Osteocyte (in vitro differentiated cells): ENCODE measurements at places on chromosomes 11 and 22. TPM values are rescaled to one million over a fixed set of nuclear protein-coding genes. Genes with fewer than 3 reads are reported as not detected.
A peak's percentile ranks its signal among the peaks of the same experiment; 100 is the strongest.

DNA sequence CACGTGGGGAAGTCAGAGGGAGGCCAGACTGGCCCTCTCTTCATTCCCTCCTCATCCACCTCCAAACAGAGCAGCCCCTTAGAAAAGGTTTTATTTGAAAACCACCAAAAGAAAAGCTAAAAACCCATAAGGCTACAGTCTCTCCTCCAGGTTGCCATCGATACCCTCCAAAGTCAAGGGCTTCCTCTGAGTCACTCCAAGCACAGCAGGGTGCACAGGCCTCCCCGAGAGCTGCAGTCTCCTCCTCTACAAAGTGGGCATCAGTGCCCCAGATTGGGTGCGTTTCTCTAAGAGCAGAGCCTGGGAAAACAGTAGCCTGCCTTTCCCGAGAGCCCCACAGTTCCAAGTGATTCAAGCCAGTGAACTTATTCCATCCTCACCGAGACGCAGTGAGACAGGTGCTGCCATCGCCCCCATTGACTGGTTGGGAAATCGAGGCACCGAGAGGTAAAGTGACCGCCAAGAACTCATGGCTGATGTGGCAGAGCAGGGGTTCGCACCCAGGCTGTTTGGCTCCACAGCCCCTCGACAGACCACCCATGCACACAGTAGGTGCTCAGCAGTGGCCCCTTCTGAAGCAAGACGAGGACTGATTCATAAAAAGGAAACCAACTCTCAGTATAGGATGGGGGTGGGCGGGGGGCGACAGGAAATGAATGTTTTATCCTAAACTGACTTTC, 91.7 kb upstream of the SHISAL1 start:
- H3K36me3 ChIP-seq, result no peaks in the 10 kb centered on the region
- no peak overlapping the region for H3K27ac ChIP-seq
- H3K4me1 ChIP-seq, result peaks cover 9% of the 10 kb centered on the region

GRCh38 chr11:35012467-35013191, 96.2 kb downstream of the PDHX start:
- no peak for DNase-seq
- H3K4me3 ChIP-seq, result no peak overlapping the region
- H3K27me3 ChIP-seq, result no peaks in the 10 kb centered on the region

DNA sequence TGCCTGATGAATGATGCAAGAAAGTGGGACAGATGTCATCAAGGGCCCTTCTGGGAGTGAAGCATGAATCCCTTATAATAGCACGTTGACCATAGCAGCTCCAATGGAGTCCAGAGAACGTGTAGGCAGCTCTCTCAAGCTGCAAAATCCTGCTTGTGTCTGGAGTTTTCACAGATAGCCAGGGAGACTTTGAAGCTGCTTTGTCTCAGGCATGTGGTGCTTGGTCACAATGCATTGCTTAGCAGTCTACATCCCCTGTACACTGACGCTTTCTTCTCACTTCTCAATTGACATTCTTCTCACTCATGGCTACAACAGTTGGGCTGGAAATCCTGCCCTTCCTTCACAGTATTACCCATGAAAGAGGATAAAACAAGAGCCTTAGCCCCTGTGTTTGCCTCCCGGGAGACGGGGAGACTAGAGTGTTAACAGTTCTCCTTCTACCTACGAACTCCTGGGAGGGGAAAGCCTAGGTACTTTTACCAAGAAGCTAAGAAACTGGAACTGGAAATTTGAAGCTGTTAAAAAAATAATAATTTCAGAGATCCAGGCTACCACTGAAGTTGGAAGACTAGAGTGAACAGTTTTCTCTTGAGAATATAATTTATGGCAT, 20.7 kb upstream of the MMP7 start:
- H3K4me3 ChIP-seq, result no peak overlapping the region
- H3K36me3 ChIP-seq, result no peaks in the 10 kb centered on the region
- H3K4me1 ChIP-seq, result peaks cover 5% of the 10 kb centered on the region
- H3K27me3 ChIP-seq, result no peaks in the 10 kb centered on the region
- no peak for DNase-seq

DNA sequence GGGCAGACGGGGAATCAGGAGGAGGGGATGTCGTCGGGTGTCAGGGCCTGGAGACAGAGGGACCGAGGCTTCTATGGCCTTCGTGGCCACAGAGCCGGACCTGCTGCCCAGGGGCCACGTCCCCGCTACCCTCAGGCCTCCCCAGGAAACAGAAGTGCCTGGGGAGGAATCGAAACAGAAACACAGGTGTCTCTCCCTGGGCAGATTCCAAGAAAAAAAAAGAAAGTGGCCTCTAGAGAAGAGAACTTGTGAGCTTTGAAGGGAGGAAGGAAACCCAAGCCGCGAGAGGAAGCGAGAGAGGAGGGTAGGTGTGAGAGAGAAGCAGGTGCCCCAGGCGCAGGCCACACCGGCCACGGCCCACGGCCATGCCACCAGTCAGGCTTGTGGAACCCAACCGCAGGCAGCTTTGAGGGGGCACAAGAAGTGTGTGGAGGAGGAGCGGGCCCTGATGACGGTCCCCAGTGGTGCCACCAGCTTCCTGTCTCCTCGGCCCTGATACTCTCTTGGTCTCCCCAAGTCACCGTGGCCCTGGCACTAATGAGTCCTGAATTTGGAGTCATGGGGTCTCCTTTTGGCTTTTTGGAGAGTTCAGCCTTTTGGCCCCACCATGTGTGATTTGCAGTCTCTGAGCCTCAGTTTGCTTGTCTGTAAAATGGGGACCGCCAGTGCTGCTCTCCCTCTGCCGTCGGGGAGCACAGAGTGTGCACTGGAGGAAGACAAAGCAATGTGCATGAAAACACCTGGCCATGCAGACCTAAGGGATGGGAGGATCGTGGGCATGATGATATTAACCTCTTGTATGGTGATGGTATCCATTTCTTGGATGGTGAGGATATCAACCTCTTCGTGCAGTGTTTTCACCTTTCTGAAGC, 25.2 kb downstream of the LIF start:
- no peaks in the 10 kb centered on the region for H3K36me3 ChIP-seq
- H3K27ac ChIP-seq, result no peak overlapping the region
- peaks cover 43% of the 10 kb centered on the region for H3K4me1 ChIP-seq
- DNase-seq, result no peak
- H3K27me3 ChIP-seq, result no peaks in the 10 kb centered on the region
- no peak overlapping the region for H3K4me3 ChIP-seq

DNA sequence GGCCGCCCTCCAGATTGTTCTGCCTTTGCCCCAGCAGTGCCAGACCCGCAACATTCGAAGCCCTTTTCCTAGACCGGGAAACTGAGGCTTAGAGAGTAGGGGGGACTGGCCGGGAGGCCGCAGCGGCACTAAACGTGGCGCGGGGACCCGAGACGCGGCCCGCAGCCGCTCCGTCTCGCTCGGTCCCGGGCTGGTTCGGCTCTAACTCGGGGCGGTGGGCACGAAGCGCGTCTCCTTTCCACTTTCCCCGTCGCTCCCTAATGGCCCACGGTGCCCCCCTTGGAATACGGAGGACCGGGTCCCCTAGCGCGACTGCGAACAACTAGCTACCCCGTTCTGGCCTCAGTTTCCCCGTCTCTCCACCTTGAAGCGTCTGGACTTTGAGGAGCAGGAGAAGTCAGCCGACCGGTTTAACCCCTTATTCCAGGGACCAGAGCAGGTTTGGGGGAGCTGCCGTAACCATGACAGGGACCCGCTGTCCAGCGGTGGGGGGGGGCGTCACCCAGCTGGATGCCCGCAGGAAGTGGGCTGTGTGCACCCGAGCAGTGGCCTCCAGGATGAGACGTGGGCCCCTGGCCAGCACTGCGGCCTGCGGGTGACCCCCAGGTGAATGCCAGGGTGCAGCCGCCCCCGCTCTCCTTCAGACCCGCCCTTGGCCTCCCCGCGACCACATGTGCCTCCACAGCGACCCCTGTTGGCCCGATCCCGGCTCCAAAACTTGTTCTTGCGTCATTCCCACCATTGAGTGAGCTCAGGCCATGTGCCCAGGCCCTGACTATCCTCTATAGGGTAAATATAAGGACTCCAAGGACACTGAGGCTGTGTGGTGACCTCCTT, 1.1 kb downstream of the CDC42EP1 start:
- peaks cover 71% of the 10 kb centered on the region for H3K4me1 ChIP-seq
- H3K27me3 ChIP-seq, result no peaks in the 10 kb centered on the region
- peaks cover 9% of the 10 kb centered on the region for H3K36me3 ChIP-seq
- H3K4me3 ChIP-seq, result peak overlapping the region; percentile 86
- peak overlapping the region; percentile 83 for H3K27ac ChIP-seq
- DNase-seq, result peak; percentile 95

DNA sequence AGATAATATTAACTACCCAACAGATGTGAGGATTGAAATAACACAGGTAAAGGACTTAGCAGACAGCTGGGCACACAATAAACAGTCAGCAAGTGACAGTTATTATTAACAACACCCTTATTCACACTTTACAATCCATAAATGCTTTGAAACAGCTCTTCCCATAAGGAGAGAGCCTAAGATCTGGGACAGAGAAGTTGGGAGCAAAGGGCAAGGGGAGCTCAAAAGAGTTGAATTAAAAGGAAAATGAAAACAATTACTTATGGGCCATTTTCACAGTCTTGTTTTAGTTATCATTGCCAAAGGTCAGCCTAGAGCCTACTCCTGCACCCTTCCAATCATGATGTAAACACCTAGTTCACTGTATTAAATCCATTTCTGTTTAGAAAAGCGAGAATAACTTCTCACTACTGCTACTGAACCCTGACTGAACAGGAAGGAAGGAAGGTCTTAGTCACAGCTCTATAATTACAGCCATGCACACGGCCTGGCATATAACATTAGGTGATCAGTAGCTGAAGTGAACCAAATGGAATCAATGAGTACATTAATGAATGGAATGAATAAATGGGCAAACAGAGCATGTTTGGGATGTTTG, 111.3 kb downstream of the PLEKHA7 start:
- H3K4me1 ChIP-seq, result peaks cover 2% of the 10 kb centered on the region
- H3K36me3 ChIP-seq, result no peaks in the 10 kb centered on the region
- H3K27me3 ChIP-seq, result no peaks in the 10 kb centered on the region
- no peak overlapping the region for H3K4me3 ChIP-seq
- H3K27ac ChIP-seq, result no peak overlapping the region

GRCh38 chr11:117822074-117823033, 2.2 kb downstream of the FXYD2 start:
- no peak for DNase-seq
- H3K27ac ChIP-seq, result no peak overlapping the region
- no peak overlapping the region for H3K4me3 ChIP-seq
- H3K36me3 ChIP-seq, result no peaks in the 10 kb centered on the region
- peaks cover 8% of the 10 kb centered on the region for H3K4me1 ChIP-seq
- no peaks in the 10 kb centered on the region for H3K27me3 ChIP-seq

- peaks cover 6% of the 10 kb centered on the region for H3K36me3 ChIP-seq
- H3K27me3 ChIP-seq, result no peaks in the 10 kb centered on the region
- peak overlapping the region; percentile 37 for H3K4me3 ChIP-seq
- no peak for DNase-seq
- peaks cover 25% of the 10 kb centered on the region for H3K4me1 ChIP-seq
- peak overlapping the region; percentile 96 for H3K27ac ChIP-seq
These were observed 11.3 kb downstream of the TRIM66 start for GRCh38 chr11:8671193-8671612.

DNA sequence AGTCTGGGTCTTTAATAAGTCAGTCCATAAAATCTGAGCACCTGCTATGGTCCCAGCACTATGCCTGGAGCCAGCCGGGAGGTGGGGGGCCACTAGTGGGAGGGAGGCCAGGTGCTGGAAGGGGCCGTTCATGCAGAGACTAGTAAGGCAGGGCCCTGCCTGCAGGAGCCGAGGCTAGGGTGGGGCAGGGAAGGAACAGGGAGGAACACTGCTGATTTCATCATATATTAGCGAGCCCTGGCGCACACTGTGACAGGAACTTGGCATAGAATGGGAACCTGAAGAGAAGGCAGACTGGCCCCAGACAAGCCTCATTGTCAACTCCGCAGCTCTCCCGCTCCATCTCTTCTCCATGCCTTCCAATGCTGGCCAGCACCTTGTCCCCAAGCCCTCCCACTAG, 7.1 kb downstream of the VSIG10L2 start:
- H3K36me3 ChIP-seq, result no peaks in the 10 kb centered on the region
- H3K4me3 ChIP-seq, result no peak overlapping the region
- H3K27ac ChIP-seq, result no peak overlapping the region
- H3K27me3 ChIP-seq, result peaks cover 5% of the 10 kb centered on the region

DNA sequence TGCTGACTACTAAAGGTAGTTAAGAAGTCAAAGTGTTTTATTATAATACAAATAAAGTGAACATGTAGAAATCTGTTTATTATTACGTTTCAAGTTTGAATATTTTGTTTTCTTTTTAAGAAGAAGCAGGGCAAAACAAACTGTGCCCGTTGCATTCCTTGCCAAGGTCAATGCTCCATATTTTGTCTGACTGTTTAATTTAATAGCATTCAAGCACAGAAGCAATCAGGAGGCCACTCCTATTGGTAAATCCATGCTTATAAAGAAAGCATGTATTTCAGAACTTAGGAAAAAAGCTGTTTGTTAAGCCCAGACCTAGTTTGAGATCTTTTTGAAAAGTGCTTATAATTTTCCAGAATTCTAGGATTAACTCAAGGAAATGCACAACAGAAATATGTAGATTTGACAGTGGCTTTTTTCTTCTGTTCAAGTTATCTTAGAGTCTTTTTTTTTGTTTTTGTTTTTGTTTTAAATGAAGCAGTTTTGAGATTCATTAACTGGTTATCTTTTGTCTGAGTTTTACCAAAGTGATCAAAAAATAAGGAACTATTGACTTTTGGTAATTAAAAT, 51.7 kb downstream of the ARHGAP42 start:
- H3K27me3 ChIP-seq, result no peaks in the 10 kb centered on the region
- DNase-seq, result no peak
- peak overlapping the region; percentile 80 for H3K27ac ChIP-seq
- peaks cover 66% of the 10 kb centered on the region for H3K4me1 ChIP-seq
- peak overlapping the region; percentile 15 for H3K4me3 ChIP-seq
- H3K36me3 ChIP-seq, result peaks cover 3% of the 10 kb centered on the region

DNA sequence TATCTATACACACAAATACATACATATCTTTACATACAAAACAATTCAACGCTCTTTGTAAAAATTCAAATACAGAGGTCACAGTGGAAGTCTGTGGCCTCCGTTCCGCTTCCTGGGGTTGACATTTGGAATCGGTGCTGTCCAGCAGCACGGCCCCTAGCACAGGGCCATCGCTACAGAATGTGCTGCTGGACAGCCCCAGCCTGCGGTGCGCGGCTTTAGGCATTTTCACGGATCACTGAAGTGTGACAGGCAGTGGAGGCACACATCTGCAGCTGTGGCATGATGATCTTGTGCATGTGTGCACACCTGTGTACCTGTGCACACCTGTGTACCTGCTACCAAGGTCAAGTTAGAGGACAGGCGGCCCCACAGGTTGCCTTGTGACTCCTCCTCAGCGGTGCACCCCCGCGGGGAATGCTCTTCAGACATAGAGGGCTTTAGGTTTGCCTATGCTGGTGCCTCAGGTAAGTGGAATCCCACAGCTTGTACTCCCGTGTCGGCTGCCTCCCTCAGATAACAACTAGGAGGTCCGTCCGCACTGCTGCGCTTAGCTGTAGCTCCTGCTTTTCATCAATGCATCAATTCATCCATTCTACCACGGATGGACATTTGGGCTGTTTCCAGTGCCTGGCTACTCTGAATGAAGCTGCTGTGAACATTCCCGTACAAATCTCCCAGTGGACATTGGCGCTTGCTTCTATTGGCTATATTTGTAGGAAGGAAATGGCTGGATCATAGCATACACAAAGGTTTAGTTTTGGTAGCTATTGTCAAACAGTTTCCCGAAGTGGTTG, 29.9 kb downstream of the GAL start:
- peaks cover 74% of the 10 kb centered on the region for H3K27me3 ChIP-seq
- no peak overlapping the region for H3K4me3 ChIP-seq
- H3K36me3 ChIP-seq, result peaks cover under 1% of the 10 kb centered on the region
- no peak overlapping the region for H3K27ac ChIP-seq
- no peaks in the 10 kb centered on the region for H3K4me1 ChIP-seq

RBMXL2 gene
- total RNA-seq, result not detected in 2 replicates

AGBL2 gene
- 0.34 and 0.75 TPM in 2 replicates for total RNA-seq

AIP gene
- total RNA-seq, result 76.5 and 79.9 TPM in 2 replicates

OR5A1 gene
- total RNA-seq, result not detected in 2 replicates

GPR83 gene
- total RNA-seq, result not detected in 2 replicates

GGT5 gene
- total RNA-seq, result 136 and 150 TPM in 2 replicates

APLNR gene
- total RNA-seq, result not detected in 2 replicates
